ENCODE measurements at places on chromosomes 7 and 10.

GRCh38 chr7:33243319-33243881 is 114.0 kb downstream of the BBS9 start:
- DNase-seq: no peak

DNA sequence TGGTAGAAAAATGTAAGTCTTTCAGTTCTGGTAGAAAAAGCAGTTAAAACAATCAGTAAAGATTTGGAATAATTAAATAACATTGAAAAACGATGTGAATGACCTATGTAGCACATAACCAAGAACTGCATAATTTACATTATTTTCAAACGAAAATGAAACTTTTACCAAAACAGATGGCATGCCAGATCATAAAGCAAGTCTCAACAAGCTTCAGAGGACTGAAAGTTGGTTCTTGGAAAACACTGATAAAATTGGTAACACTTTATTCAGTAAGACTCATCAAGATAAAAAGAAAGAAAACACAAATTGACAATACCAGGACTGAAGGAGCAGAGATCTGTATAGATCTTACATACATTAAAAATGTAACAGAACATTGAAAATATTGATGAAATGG is 92.8 kb downstream of the VIPR2 start:
- DNase-seq: no peak

- no peak for DNase-seq
Observed at GRCh38 chr7:139886206-139886605, 57.1 kb downstream of the TBXAS1 start.

- DNase-seq: no peak
Observed at GRCh38 chr7:105697753-105698152, 116.5 kb upstream of the EFCAB10 start.

DNA sequence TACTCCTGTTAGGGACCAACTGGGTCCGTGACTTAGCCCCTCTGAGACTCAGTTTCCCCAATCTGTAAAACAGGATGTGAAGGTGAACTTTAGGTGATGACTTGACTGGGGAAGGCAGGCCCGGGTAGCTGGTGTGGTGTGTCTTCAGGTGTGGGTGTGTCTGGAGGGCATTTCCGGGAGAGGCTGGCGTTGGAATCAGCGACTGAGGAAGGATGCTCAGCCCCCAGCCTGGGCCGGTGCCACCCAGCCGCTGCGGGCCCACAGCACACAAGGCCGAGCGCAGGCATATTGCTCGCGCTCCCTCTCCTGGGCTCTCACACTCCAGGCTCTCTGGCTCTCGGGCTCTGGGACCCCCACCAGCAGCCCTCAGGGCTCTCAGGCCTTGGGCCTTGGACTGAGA is 31.7 kb upstream of the CNPY1 start:
- DNase-seq: no peak

GRCh38 chr10:59537501-59537900 is 172.1 kb downstream of the SLC16A9 start:
- DNase-seq: no peak

DNA sequence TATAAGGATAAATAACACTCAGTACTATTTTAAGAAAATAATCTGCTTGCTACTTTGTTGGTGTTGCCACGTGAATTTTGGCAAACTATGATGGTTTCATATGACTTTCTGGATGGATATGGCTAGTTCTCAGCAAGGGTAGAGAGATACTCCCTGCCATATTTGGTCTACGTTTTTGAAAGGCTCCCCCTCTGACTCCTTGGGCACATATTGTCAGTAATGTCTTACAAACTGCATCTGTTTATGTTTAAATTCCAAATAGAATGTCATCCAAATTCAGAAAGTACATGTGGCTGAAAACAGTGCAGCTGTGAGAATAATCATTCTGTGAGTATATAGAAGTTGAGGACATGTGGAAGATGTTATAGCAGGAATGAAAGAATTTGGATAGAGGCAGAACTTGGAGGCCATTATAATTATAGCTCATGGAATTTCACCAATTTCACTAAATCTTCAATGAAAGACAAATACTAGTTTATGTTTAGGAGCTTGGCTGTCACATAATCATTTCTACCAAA is 107.8 kb downstream of the SRI start:
- no peak for DNase-seq

DNA sequence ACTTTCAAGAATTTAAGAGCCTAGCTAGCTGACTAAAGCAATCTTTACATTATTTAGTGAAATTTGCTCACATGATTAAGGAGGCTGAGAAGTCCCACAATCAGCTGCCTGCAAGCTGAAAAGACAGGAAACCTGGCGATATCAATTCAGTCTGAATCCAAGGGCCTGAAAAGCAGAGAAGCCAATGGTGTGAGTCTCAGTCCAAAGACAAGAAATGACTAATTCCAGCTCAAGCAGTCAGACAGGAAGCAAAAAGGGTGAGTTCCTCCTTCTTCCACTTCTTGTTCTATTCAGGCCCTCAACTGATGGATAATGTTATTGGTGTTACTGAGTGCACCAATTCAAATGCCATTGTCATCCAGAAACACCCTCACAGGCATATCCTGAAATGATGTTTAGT is 1231.6 kb upstream of the CELF2 start:
- no peak for DNase-seq

GRCh38 chr7:16099302-16099849 is 322.0 kb downstream of the CRPPA start:
- no peak for DNase-seq

DNA sequence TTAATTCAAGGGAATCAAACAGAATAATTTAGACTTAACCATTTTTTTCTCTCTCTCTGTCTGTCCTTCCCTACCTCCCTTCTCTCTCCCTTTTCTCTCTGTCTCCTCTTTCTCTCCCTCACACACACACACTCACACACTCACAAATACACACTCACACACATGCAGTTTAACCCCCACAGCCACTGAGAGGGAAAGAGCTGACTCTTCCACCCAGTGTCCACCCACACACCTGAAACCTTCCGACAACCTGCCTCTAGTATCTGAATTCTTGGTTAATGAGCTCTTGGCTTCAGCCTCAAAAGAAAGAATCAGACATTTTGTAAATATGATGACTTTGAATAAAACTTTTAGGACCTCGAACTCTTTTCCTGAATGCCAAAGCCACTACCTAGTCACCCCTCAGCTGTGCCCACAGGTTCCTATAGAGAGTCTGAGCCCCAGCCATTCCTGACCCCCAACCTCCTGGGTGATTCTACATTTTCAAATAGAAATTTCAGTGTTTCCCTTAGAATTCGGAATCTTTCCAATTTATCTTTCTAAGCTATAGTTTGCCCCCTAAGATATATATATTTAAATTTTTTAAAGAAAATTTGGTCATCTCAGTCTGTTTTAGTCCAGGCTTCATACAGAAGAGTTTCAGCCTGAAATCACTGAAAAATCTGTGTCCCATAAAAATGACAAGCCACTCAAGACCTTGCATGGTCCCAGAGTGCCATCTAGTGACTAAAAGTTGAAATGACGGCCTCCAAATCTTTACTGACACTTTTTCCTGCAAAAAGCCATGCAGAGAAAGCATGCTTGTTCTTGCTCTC is 202.8 kb downstream of the IPMK start:
- DNase-seq: peak; percentile 8

DNA sequence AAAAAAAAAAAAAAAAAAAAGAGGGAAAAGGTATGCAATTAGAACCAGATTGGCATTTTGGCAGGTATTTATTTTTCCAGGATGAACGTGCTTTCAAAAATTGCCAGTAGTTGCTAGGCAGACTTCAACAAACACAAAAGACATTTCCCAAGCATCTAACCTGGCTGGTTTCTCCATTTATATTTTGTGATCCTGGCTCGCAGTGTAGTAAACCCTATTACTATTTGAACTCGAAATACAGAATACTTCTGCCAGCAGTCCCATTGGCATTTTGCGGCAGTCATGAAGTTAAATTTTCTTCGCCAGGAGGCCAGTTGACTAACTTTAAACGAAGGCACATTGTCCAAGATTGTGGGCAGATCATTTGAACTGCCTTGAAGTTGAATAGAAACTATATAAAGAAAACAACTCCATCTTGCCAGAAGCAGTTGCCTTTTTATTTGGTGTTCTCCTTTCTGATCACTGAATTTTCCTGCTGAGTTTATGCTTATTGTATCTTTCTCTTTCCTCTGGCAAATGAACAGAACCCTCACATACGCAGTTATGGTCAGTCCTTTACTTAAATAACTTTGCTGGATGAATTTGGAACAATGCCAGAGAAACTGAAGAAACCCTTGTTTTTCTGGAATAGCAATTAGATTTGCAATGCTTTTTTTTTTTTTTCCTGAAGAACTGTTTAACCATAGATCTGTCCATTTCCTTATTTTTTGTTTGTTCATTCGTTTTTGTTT is 132.9 kb downstream of the BICC1 start:
- DNase-seq: no peak

DNA sequence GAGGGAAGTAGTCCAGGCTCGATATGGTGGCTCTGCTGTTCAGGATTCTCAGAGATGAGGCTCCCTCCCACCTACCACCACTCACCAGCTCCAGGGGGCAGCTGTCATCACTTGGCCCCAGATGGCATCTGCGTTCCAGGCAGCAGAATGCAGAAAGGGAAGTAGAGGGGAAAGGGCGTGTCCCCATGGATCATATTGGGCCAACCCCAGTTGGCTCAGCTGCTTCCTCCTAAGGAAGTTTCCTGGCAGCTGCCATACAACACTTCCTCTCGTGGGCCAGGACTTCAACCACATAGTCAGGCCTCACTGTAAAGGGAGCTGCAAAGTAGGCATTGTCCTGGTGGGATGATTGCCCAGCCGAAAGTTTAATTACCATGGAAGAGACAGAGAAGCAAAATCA is 1.6 kb upstream of the TEX36 start:
- no peak for DNase-seq

DNA sequence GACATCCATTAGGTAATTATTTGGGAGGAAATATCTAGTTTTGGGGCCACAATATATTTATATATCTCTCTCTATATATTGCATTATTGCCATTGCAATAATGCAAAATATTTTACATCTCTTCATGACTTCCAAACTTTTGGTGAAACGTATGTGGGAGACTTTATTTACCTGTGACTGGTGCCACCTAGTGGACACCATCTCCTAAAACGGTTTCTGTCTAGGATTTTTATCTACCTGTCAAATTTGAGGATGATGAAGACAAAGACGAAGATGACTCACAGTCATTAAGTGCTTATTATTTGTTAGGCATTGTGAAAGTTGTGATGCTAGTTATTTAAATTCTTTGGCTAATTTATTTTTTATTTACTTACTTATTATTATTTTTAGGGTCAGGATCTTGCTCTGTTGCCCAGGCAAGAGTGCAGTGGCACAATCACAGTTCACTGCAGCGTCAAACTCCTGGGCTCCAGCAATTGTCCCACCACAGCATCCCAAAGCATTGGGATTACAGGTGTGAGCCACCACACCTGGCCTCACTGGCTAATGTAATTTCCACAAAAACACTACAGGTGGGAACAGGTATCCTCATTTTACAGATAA is 18.7 kb upstream of the CBLL1 start:
- DNase-seq: peak; percentile 14

GRCh38 chr10:36181426-36182178 is 539.5 kb upstream of the FZD8 start:
- no peak for DNase-seq

DNA sequence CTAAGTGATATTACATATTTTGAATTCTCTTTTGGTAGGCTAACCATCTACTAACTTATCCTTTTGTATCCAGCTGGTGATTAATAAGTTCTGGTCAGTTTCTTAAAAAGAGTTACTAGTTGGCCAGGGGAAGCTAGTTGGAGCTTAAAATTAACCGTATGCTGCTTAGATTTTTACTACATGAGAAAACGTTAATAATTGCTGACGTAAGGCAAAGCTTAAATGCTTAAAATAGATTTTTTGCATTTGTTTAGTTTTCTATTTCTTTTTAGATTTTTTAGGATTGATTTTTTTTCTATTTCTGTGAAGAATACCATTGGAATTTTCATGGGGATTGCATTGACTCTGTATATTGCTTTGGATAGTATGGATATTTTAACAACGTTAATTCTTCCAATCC is 32.6 kb downstream of the CCDC172 start:
- DNase-seq: no peak

DNA sequence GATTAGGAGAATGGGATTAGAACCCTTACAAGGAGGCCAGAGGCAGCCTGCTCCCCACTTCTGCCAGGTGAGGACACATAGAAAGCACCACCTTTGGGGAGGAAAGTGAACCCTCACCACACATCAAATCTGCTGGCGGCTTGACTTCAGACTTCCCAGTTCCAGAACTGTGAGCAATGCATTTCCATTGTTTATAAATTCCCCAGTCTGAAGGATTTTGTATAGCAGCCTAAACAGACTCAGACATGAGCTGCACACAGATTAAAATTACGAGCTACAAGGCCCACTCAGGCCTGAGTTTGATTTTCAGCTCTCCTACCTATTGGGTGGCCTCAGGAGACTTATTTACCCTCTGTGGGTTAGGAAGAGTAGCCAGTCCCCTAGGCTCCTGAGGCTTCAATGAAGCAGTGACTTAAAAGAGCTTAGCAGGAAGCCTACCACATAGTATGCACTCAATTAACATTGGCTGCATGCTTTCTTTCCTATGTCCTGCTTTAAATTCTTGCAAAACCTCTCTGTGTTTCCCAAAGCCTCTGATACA is 350.7 kb upstream of the ZMIZ1 start:
- no peak for DNase-seq

- DNase-seq: no peak
Observed at GRCh38 chr10:117334926-117335325, 40.3 kb downstream of the PDZD8 start.

DNA sequence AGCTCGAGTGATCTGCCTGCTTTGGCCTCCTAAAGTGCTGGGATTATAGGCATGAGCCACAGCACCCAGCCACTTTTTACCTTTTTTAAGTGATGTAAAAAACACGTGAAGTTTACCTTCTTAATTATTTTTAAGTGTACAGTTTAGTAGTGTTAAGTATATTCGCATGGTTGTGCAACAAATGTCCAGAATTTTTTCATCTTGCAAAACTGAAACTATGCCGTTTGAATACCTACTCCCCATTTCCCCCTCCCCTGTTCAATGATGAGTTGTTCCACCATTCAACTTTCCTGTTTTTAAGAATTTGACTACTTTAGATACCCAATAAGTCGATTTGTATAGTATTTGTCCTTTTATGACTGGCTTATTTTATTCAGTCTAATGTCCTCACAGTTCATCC is 10.9 kb downstream of the NRBF2 start:
- DNase-seq: no peak

GRCh38 chr7:43668035-43668434 is 61.3 kb downstream of the COA1 start:
- no peak for DNase-seq

- no peak for DNase-seq
Observed at GRCh38 chr7:116511552-116512519, 12.3 kb downstream of the CAV2 start.

DNA sequence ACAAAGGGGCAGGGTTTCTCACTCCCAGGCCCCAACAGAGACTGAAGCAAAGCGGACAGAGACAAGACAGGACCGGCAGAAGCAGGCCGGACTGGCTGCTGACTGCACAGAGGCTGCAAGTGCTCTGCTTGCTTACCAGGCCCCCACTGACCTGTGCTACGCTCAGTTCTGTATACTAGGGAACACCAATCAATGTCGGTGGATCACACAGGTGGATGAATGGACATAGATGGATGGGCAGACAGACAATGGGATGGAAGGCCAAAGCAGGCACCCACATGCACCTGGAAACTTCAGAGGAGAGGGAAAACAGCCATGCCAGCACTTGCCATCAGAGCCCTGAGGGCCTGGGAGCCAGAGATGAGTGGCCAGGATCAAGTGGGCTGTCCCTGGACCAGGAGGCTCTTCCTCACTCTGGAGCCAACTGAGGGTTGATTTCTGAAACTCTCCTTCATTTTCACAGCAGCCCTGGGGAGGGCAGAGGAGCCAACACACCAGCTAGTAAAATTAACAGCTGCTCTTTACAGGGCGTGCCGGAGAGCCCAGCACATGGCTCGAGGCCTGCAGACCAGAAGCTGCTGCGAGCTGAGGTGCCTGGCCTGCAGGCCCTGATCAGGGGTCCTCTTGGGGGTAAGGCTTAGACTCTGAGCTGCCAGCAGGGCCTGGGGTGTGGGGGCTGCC is 243.6 kb downstream of the KCNMA1 start:
- no peak for DNase-seq
